Cortex of kidney (tissue), 1 donor: ENCODE measurements at places on chromosomes 4 and X.

GRCh38 chr4:181520790-181521189 is 722.4 kb upstream of the TENM3 start:
- no peak for DNase-seq

GRCh38 chrX:124293810-124294209 is 38.6 kb upstream of the TEX13D start:
- DNase-seq = no peak

- no peak for DNase-seq
Observed at GRCh38 chr4:102759831-102760644, 730 bp downstream of the MANBA start.

DNA sequence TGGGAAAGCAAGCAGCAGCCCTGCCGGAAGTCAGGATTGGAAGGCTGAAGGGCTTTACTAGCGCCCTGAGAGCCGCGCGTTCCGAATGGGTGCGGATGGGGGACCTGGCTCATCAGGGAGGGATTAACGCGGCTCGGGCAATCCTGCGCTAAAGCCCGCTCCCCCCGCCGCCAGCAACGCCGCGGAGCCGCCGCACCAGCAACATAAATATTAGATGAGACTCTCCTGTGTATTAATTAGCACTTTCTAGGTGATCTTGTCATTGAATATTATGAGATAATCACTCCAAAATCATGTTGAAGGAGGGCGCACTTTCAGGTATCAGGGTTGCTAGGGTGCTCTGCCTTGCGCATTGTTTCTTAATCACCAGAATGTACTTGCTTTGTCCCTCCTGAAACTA is 357.2 kb upstream of the FAM241A start:
- DNase-seq = no peak

DNA sequence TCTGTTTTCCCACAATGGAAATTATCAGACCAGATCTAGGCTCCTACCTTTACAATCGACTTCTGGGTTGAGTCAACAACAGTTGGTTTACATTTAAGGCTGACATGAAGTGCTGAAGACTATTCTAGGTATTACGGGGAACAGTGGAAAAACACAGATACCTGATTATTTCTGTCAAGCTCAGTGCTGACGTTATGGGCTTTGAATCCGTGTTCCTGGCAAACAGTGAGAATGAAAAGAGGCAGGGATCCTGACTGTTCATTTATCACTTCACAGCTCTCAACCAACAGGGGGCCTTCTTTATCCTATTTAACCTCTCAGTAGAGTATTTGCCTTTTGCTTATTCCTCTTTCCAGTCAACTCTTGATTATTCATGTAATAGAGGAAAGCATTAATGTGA is 43.1 kb downstream of the TMEM164 start:
- no peak for DNase-seq

GRCh38 chr4:16259889-16260246 is 33.6 kb upstream of the TAPT1 start:
- no peak for DNase-seq

GRCh38 chr4:142043509-142043908 is 407.1 kb downstream of the IL15 start:
- no peak for DNase-seq

DNA sequence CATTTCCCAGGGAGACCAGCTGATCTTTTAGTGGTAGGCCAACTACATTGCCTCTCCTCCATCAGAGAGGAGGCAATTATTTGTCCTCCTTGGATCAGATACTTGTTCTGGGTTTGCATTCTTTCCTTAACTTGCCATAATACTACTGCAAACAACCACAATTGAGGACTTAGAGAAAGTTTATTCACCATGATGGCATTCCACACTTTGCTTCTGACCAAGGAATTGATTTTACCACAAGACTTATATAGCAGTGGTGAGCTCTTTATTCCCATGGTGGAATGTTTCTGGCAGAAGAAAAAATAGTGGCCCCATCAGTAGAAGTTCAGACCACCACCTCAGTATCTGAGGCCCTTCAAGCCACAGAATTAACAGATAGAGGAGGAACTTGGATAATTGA is 123.9 kb upstream of the PPP3CA start:
- no peak for DNase-seq

DNA sequence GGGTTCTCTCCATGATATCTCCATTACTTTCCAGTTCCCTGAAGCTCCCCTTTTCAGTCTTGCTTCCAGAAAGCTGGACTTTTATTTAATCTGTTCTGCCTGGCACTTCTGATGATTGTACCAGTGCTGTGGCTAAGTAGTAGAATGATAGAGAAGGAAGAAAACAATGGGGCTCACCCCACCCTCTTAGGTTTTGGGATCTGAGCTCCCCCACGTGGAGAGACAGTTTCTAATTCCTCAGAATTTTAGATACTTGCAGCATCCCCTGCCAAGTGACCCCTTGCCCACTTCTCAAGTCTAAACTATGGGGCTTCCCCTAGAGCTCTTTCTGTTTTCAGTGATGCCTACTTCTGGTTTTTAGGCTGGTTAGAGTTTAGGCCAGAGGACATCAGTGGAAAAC is 73.9 kb downstream of the GC start:
- DNase-seq = no peak

DNA sequence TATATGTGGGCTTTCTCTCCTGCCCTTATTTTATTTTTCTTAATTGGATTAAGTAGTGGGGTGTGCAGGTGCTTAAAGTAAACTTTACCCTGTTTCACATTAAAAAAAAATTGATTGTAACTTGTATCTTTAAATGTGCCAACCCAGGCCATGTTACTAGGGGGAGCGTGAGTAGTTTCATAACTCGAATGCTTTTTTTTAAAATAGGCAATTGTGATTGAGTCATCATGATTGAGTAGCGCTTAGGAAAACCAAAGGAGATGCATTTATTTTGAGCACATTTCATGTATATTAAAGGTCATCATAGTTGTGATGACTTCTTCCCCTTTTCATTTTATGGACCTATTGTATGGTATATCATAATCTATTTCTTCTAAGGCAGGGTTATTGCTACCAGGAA is 32.2 kb downstream of the GPAT3 start:
- no peak for DNase-seq

- no peak for DNase-seq
Observed at GRCh38 chrX:108712886-108713285, 23.5 kb downstream of the IRS4 start.

DNA sequence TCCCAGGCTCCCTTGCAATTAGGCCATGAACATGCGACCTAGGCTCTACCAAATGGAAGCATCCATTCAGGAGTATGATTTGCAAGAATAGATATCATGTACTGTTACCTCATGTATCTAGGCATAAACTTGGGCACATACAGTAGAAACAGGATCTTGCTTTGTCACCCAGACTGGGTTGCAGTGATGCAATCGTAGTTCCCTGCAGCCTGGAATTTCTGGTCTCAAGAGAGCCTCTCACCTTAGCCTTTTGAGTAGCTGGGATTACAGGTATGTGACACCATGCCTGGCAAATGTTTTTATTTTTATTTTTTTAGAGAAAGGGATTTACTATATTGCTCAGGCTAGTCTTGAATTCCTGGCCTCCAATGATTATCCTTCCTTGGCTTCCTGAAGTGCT is 994.2 kb downstream of the ADGRL3 start:
- DNase-seq = no peak

- DNase-seq = no peak
Observed at GRCh38 chr4:17398035-17398434, 113.9 kb downstream of the QDPR start.

DNA sequence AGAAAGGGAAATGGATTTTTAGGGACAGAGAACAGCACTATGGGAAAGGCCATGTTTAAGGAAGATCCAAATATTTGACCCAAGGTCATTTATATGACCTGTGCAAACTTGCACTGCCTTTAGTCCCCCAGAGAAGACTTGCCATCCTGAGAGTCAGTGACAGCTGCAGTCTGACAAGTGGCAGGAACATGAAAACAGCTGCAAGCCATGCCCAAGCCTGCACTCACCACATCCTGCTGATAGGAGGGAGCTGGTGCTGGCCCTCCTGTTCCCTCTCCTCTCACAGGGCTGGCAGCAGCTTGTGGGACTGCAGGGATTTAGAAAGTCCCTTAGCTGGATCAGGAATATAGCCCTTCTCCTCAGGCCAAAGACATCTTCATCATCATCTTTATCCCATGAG is 187.7 kb downstream of the RAP1GDS1 start:
- DNase-seq = no peak

DNA sequence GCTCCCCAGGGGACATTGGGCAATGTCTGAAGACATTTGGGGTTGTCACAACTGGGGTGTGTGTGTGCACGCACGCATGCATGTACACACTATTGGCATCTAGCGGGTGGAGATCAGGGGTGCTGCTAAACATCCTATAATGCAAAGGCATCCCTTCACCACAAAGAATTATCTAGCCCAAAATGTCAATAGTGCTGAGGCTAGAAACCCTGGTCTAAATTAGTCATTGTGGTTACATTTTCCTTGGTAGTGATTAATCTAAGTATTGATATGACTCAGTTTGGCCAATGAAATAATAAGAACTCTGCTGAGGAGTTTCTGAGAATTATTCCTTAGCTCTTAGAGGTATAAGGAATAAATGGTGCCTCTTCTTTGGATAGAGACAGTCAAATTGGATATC is 200.2 kb downstream of the CLCN4 start:
- no peak for DNase-seq

DNA sequence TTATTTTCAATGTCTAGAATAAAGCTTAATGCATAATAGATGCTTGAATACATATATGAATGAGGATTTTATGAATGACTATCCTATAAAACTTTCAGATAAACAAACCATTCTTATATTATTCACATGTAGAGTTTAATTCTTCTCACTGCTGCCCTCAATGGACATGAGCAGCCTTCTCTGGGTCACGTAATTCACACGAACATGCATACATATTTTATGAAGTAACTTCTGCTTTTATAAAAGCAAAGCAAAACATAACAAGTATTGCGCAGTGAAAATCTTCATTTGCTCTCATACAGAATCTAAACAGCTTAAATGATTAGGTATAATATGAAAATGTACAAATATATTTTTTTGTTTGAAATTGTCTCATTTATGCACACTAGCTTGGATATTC is 116.7 kb downstream of the TMA16 start:
- DNase-seq = no peak

DNA sequence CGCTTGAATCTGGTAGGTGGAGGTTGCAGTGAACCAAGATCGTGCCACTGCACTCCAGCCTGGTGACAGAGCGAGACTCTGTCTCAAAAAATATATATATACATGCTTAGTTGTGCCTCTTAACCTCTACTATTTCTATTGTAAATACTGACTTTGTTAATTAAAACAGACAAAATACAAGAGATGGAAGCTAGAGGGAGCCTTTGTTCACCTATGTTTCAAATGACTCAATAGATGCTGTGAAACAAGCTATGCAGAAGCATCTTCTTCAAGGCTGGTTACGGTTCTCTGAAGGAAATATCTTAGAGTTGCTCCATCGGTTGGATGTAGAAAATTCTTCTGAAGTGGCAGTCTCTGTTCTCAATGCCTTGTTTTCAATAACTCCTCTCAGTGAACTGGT is 6.2 kb downstream of the NCAPG start:
- DNase-seq = no peak

DNA sequence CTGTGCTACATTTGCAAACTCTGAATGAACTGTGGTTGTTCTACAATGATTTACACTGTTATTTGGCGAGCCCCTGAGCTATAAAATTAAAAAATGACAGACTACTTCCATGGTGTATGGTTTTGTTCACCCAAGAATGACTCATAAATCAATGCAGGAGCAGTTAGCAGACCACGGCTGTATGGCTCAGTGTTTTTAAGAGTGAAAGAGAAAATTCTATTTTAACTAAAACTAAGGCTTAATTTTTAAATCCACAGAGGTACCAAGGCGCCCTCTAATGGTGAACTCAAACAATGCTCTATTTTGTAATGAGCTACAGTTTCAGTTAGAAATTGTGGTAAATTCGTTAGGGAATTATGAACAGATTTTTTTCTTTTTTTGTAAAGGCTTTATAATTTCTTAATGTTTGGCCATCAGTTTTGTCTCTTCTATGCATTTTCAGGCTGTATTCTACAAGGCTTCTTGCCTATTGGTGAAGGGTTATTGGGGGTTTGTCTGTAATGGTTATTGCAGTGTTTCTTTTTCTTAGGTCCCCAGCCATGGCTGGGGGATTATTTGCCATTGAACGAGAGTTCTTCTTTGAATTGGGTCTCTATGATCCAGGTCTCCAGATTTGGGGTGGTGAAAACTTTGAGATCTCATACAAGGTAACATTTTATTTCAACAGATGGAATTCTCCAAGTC is 32.5 kb downstream of the HMGB2 start:
- no peak for DNase-seq

- no peak for DNase-seq
Observed at GRCh38 chr4:86497980-86498862, 95.9 kb upstream of the PTPN13 start.

- no peak for DNase-seq
Observed at GRCh38 chr4:6221851-6222760, 21.8 kb upstream of the JAKMIP1 start.

DNA sequence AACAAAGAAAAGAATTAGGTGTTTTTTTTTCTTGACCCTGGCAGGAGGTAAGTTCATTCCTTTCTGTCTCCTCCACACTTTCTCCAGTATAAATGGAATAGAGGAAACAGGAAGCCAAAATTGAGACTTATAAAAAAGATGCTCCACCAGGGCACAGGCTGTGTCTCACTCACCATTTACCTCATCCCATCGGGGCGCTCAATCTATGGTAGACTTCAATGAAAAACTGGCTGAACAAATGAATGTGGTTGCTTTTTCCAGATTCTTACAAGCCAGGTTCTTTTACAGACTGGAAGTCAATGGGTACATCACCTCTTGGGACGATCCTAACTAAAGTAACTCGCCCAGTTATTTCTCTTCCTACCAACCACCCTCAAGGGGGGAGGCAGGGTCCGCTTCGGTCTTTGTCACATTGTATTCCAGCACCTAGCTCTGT is 685 bp downstream of the COMMD8 start:
- DNase-seq = no peak

- DNase-seq = no peak
Observed at GRCh38 chrX:10485326-10485725, 135.1 kb downstream of the MID1 start.

- no peak for DNase-seq
Observed at GRCh38 chr4:128322311-128322710, 34.7 kb upstream of the PGRMC2 start.

- no peak for DNase-seq
Observed at GRCh38 chr4:46254788-46255187, 130.9 kb upstream of the GABRG1 start.

GRCh38 chr4:55733932-55734331 is 85.7 kb upstream of the EXOC1L start:
- no peak for DNase-seq

- no peak for DNase-seq
Observed at GRCh38 chr4:138050601-138051000, 191.5 kb downstream of the SLC7A11 start.

- no peak for DNase-seq
Observed at GRCh38 chrX:54640736-54641135, 110.7 kb downstream of the GNL3L start.

GRCh38 chr4:188778905-188779304 is 639.7 kb downstream of the TRIML1 start:
- no peak for DNase-seq
